ENCODE measurements at places on chromosomes 1 and 21.

DNA sequence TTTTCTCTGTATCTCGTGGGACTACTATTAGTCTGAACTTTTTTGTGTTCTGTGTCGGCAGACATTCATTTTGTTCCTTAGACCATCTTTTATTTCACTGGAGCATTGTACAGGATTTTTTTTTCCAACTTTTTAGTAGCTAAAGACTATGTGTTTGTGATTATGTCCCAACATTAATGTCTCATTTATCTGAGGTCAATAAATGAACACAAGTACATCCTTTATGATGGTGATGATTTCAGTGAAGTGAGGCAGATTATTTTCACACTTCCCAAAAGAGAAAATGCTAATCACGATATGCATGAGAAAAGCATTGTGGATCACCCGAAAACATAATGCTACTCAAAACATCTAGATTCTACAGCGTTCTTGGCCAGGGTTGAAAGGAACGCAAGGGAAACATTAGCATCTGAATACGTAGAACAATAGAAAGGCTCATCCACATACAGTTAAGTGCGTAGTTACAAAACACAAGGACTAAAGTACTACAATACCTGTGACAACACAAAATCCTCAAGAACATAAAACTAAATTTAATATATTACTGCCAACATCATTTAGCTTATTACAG, 981.7 kb upstream of the NCAM2 start:
- DNase-seq, result no peak

DNA sequence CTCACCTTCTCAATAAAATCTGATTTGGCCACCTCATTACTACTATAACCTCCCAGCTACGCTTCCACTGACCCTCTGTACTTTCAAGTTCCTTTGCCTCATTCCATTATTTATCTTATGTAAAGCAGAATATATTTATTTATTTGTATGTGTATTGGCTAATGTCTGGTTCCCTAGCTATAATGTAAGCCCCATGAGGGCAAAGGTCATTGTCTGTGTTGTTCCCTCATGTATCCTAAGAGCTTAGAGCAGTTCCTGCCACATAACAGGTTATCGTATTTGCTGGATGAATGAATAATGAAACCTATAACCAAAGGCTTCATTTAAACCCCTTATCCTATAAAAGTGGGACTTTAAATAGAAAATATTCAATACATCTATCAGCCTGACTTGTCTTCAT, 77.9 kb upstream of the DPT start:
- no peak for DNase-seq

DNA sequence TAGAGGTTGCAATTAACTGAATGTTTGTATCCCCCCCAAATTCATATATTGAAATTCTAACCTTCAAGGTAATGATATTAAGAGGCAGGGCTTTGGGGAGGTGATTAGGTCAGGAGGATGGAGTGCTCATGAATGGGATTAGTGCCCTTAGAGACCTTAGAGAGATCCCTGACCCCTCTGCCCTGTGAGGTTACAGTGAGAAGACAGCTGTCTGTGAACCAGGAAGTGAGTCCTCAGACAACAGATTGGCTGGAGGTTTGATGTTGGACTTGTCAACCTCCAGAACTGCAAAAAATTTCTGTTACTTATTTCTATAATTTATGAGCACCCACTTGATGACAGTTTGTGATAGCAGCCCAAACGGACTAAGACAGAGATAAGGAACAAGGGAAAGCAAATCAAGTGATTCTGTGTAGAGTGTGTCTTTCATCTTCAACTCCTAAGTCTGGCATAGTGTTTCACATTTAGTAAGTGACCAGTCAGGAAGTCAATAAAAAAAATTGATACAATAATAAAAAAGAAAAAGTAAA, 30.0 kb upstream of the RWDD3 start:
- DNase-seq, result no peak

DNA sequence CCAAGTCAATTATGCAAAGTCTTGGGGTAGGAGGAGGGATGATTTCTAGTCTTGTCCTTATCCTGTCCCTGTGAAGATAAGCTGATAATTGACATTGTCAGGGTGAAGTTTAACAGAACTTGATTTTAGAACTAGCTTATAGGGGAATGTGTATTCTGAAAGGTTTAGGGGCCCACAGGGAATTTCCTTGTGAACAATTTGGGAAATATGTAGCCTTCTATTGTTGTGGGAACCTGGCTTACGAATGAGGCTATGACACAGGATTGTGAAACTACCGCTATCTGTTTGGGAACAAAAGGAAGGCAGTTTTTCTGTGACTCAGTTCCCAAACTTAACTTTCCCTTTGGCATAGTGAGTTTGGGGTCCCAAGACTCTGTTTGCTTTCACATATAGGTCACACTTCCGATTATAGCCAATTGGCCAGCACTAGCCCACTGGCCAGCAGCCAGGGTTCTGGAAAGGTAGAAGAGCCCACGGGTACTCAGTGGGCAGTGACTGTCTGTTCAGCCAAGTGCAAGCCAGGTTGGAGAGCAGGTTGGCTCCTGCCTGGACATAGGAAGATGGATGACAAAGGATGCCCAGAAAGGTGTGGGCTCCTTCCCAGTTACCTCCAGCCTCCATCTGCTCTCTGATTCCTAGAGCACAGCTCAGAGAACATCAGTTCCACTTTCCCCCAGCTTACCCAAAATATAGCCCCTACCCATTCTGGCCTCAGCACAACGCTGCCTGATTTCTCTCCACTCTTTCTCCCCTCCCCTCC, 35.5 kb downstream of the H3-3A start:
- no peak for DNase-seq

DNA sequence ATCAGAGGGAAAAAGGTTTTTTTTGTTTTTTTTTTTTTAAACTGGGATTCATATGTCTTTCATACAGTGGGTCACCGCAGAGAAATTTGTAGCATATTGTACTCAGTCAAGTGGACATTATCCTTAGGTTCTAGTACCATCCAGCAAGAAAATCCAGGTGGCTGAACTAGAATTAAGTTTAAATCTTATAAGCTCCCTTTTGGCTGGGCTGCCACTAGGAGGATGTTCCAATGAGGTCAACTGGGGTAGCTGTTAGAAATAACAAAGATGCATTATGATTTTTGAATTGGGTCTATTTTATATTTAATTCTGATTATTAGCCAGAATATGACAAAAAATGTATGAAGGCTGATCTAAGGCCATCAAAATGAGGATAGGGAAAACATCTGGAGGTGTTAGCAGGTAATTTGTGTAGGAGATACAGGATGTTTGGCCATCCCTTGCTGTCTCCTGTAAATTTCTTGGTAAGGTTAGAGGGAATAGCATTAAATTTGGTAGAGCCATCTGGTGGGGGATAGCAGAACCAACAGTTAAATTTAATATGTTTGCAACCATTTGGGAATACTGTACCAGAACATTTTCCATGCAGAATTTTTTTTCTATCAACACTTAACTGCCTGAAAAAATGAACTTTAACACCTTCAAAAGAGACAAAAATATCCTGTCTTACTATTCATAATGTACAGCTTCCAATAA, 568.5 kb upstream of the B3GALT2 start:
- no peak for DNase-seq

- no peak for DNase-seq
Measured at GRCh38 chr1:207673399-207673798, 28.5 kb downstream of the CR1L start.

DNA sequence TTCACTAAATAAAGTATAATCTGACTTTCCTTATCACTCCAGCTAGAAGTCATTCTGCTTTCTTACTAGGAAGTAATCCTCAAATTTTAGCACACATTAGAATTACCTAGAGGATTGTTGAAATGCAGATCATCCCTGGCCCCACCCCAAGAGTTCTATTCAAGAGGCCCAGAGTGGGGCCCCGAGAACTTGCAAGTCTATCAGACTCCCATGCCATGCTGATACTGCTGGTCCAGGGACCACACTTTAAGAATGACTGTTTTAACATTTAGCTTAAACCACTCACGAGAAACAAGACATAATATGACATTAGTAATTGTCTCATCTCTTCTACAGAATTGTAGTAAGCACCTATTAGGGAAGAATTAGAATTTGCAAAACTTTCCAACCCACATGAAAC, 7.7 kb upstream of the SYNJ1 start:
- no peak for DNase-seq

DNA sequence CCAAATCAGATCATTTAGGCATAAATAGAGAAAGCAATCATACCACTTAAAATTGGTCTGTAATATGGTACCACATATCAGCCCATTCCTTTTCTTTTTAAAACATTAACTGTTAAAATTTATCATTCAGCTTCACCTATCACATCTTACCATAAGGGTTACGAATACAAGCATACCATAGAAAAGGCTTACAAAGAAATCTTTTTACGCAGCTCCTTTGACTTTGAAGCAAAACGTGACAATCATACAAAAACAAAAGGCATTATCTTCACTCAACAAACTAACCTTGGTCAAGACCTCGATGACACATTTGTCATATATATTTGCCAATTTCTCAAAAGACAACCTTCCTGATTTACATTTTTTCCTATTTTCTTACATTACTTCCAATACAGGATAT, 169.0 kb downstream of the SMYD3 start:
- DNase-seq, result no peak

- no peak for DNase-seq
Measured at GRCh38 chr1:41580021-41580420, 95.5 kb upstream of the EDN2 start.

- no peak for DNase-seq
Measured at GRCh38 chr1:206482611-206483010, 12.3 kb downstream of the IKBKE start.

DNA sequence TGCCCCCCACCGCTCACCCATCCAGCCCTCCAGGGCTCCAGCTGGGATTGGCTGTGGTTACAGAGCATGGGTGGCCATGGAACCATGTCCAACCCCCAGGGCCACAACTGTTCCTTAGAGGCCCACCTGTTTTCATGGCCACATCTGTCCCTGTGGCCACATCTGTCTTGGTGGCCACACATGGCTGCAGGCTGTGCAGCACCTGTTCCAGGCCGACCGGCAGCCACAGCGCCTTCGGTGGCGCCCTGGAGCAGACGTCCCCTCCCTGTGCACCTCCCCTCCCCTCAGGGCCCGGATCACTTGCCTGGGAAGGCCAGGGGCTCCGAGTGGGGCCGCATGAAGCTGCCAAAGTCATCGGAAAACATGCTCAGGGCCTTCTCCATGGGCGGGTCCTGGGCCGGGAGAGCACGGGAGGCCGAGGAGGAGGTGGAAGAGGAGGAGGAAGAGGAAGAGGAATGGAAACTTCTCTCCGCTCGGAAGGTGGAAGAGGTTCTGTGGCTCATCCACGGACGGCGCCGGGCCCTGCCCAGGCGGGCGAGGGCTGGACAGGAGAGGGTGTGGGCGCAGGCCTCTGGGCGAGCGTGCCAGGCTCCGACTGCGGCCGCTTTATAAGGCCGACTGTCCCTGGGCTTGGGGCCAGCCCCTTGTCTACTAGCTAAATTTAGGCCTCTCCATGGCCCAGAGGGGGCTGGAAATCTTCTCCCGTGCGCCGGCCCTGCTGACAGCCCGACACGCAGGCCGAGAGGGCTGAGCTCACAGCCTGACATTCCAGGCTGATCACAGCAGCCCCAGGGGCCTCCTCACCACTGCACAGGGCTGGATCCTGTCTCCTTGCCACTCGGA, at the start of gene HSPB7:
TSS of gene HSPB7 (minus strand) at position 583 of the 843 bp plus-strand sequence. CDS start at position 503, 80 bp downstream.
- no peak for DNase-seq

DNA sequence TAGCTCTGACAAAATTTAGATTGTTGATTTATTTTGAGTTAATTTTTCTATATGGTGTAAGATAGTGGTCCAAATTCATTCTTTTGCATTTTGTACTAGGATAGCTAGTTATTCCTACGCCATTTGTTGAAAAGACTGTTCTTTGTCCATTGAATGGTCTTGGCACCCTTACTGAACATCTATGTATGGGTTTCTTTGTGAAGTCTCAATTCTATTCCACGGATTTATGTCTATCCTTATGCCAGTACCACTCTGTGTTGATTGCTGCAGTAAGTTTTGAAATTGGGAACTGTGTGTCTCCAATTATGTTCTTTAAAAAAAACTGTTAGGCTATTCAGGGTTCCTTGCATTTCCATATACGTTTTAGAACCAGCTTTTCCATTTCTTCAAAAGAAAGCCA, 145.7 kb downstream of the ZNF644 start:
- no peak for DNase-seq

DNA sequence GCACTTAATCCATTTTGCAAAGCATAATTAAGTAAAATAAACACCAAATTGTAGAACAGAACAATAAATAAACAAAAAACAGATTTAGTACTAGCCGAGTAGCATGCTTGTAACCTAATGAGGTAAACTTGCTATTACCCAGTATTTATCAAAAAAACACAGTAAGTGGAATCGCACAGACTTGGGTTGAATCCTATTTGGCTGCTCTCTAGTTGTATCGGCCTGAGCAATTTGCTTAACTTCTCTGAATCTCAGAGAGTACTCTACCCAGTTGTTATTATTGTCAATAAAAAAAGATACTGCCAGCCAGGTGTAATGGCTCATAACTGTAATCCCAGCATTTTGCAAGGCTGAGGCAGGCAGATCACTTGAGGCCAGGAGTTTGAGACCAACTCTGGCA, 664.3 kb downstream of the ADGRL2 start:
- DNase-seq, result no peak

DNA sequence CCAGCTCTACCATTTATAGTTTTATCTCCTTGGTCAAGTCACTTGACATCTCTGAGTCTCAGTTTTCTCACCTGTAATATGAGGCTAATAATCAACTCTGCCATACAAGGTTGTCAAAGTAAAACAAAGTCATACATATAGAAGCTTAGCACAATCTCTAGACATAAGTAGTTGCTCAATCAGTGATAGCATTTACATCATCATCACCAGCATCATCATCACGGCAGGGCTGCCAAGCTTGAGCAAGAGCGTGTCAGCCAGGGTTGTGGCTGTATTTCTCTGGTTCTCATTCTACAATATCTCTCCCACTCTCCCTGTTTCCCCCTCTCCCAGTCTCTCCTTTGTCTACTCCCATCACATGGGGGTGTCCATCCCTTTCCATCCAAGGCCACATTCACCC, 41.7 kb upstream of the COA6 start:
- DNase-seq, result no peak

GRCh38 chr1:36486439-36487335, 4.0 kb upstream of the CSF3R start:
- DNase-seq, result peak; percentile 94

GRCh38 chr1:165443539-165444311, 1.2 kb downstream of the RXRG start:
- DNase-seq, result no peak

GRCh38 chr1:1092894-1093609, 18.9 kb upstream of the RNF223 start:
- no peak for DNase-seq

GRCh38 chr1:63651161-63651701, 58.0 kb downstream of the PGM1 start:
- no peak for DNase-seq

DNA sequence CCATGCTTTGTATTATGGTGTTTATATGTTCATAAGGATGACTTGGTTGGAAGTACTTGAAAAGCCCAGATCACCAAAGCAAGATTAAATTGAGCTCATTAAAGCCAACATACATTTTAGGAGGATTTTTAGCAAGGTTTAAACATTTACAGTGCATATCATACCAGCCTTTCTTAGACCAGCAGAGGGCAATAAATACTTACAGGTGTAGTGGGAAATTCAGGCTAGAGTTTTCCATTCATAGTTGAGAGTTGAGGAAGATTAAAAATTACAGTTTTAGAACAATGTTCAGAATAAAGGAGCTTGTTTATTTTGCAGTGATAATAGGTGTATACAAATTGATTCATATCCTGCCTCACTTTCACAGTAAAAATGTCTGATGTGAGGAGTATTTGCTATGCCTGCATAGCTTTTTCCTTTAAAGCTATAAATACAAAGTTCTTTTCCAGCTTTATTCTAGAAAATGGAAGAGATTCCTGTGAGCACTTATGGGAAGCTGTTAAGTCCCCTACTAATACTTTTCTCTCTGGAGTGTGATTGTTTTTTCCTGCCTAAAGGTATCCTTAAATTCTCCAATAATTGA, 35.3 kb downstream of the DTL start:
- DNase-seq, result peak; percentile 70

- no peak for DNase-seq
Measured at GRCh38 chr1:202117898-202118371, 4.8 kb upstream of the GPR37L1 start.
